ENCODE measurements at places on chromosomes 11 and 22.

DNA sequence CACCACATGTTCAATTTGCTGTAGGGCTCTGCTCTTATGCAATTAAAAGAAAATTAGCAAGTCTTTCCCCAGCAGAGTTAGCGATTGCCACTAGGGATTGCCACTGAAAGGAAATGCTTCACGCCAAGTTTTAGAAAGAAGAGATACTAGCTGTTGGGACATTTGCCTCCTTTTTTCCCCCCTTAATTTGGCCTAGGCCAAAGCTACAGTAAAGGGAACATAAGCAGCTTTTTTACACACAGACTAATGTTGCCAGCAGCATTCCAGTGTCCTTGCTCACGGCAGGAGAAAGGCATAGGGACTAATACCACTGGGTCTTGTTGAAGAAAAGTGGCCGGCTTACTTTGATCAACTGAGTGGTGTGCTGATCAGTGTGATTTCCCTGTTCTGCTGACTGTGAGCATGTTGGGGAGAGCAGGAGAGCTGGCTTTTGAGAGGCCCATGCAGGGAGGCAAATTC, 71.2 kb downstream of the PHF21A start:
- DNase-seq, result no peak

DNA sequence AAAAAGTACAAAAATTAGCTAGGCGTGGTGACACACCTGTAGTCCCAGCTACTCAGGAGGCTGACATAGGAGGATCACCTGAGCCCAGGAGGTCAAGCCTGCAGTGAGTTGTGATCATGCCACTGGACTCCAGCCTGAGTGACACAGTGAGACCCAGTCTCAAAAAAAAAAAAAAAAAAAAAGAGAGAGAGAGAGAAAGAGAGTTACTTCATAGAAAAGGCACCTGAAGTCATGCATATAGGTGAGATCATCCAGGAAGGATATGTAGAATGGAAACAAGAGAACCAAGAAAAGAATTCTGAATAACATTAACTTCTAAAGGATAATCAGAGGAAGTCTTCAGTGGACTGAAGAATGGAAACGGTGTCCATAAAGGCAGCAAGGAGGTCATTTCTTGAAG, 106.8 kb downstream of the STK33 start:
- no peak for DNase-seq

DNA sequence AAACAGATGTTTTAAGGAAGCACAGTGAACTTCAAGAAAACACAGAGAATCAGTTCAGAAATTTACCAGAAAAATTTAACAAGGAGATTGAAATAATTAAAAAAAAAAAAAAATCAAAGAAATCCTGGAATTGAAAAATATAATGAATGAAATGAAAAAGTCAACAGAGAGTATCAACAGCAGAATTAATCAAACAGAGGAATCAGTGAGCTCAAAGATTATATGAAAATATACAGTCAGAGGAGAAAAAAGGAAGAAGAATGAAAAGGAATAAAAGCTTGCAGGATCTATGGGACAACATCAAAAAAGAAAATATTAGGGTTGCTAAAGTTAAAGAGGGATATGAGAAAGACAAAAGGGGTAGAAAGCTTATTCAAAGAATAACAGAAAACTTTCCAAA, 82.3 kb downstream of the XRRA1 start:
- DNase-seq, result no peak

DNA sequence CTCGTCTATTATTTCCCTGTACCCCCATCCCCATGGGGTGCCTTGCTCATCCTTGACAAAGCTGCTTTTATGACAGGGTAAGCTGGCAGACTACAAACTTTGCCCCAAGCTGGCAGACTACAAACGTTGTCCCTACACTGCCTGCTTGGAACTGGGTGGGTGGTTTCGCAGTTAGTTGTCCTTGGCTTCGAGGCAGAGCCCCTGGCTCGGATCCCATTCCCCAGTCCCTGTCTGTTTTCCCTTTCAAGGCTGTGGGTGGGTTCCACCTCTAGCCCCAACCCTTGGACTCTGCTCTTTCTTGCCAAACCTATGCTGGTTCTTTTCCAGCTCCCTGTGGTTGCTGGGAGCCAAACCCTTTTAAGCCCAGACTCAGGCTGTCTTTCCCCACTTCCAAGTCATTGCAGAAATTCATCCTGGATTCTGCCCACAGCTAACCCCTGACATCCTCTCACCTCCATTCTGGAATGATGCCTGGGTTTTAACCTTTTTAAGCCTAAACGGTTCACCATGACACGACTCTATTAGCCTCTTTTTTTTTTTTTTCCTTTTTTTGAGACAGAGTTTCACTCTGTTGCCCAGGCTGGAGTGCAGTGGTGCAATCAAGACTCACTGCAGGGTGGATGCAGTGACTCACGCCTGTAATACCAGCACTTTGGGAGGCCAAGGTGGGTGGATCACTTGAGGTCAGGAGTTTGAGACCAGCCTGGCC, 9.2 kb upstream of the RBM14 start:
- no peak for DNase-seq

DNA sequence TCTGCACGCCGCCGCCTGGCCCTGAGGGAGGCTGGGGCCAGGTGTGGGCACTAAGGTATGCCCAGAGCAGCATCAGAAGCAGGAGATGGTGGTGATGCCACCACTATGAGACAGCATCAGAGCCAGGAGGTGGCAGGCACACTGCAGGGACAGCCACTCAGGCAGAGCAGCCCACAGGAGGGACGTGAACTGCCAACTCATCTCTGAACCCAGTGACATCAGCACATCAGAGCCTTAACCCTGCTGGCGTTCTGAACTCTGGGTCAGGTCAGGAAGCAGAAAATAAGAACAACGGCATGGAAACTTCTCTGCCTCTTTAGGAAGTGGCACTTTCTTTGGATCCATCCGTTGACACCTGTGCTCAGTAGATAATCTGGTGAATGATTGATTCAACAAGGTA, 14.7 kb upstream of the IFT27 start:
- DNase-seq, result no peak

DNA sequence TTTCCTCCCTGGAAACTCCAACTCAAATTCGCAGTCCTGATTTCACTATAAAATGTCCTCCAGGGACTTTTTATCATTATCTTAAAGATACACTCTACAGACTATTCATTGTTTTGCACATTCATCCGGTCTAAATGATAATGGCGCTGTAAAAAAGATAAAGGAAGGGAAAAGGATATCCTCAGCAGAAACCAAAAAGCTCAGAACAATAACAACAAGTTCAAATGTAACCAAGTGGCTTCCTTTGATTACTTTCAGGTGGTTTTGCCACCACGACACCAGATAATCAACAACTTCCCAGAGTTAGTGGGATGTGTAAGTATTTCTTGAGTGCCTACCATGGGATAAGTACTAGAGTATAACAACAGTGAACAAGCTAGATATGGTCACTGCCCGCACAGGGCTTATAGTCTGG, 26.3 kb downstream of the PRCP start:
- DNase-seq, result no peak

Measured in vagina (tissue), 2 donors.